H4 (cell line): ENCODE measurements at places on chromosomes 7 and 10. TPM values are rescaled to one million over a fixed set of nuclear protein-coding genes. Genes with fewer than 3 reads are reported as not detected.

The PPP1R9A gene
- 0.52 and 0.62 TPM in 2 replicates for total RNA-seq

The RAPGEF5 gene
- total RNA-seq: 0.85 and 2.4 TPM in 2 replicates

The CCDC7 gene
- 1.2 and 3.0 TPM in 2 replicates for total RNA-seq

The ICA1 gene
- 2.6 and 6.4 TPM in 2 replicates for total RNA-seq

The AKR1D1 gene
- not detected in 2 replicates for total RNA-seq

The CACNB2 gene
- 0.62 and 1.2 TPM in 2 replicates for total RNA-seq

The SPDYE9 gene
- not detected in 2 replicates for total RNA-seq

The CYP26C1 gene
- total RNA-seq: not detected in 2 replicates

The TMEM196 gene
- total RNA-seq: not detected in 2 replicates

The PLAU gene
- total RNA-seq: 149 and 153 TPM in 2 replicates
